ENCODE measurements at places on chromosomes 13 and 19. TPM values are rescaled to one million over a fixed set of nuclear protein-coding genes. Genes with fewer than 3 reads are reported as not detected.

- no peak for DNase-seq
Observed at GRCh38 chr13:113751491-113751890, 7.5 kb upstream of the TMEM255B start.

The NLRP8 gene
- not detected for polyA plus RNA-seq

GRCh38 chr19:35318679-35319448 lies 10.1 kb upstream of the CD22 start:
- DNase-seq = no peak

GRCh38 chr13:82070416-82070815 lies 1729.5 kb upstream of the SPRY2 start:
- no peak for DNase-seq

The FSTL3 gene
- polyA plus RNA-seq = 24.4 TPM

The PSG3 gene
- 0.13 TPM for polyA plus RNA-seq

The PRODH2 gene
- 52.5 TPM for polyA plus RNA-seq

DNA sequence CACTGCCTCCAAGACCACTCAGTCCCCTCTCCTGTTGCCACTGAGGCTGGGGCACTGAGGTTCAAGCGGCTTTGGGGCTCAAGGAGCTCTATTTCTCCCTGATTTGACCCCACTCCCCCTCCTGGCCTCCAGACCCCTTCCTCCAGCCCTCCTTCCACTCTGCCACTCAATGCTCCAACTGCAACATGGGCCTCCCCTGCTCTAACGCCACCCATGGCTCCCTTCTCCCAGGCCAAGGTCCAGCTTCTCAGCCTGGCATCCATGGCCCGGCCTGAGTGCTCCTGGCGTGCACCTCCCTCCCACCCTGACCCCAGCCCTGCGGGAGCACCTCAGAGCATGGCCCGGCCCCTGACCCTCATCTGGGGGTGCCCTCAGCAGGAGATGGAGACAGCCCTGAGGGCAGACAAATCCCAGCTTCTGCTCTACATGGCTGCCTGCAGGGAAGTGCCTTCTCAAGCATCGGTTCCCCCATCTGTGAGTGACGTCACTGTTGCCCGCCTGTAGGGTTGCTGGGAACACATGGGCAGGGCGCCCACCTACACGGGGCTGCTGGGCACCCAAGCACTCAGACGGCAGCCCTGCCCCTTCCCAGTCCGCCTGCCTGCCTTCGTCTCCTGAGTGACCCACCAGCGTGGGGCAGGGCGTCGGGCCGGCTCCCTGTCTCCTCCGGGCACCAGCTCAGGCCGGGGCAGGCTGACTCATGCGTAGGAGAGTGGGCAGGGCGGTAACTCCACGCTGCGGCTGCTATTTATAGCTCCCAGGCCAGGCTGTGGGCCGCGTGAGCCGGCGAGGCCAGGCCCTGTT lies 1.6 kb upstream of the DIRAS1 start:
- DNase-seq = no peak

The SLC6A16 gene
- polyA plus RNA-seq = 2.3 TPM

GRCh38 chr13:46536341-46536740 lies 16.6 kb upstream of the LRCH1 start:
- no peak for DNase-seq

The LRRC63 gene
- polyA plus RNA-seq = 0.28 TPM

- DNase-seq = no peak
Observed at GRCh38 chr19:18879579-18880373, 16.2 kb downstream of the CERS1 start.

- DNase-seq = no peak
Observed at GRCh38 chr13:33776239-33776881, 41.6 kb upstream of the RFC3 start.

DNA sequence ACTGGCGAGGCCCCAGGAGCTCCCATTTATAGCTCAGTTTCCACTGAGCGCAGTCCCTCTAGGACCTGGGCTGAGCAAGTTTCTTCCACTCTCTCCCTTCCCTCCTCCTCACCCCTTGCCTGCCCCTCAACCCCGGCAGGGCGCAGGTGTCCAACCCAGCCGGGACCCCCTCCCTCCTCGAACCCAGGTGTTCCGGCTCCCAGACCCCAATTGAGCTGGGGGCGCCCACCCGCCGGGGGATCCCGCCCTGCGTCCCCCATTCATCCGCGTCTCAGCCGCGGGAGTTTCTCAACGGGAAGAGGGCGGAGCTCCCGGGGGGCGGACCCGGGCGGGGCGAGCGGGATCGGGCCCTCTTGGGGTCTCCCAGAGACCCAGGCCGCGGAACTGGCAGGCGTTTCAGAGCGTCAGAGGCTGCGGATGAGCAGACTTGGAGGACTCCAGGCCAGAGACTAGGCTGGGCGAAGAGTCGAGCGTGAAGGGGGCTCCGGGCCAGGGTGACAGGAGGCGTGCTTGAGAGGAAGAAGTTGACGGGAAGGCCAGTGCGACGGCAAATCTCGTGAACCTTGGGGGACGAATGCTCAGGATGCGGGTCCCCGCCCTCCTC lies at the start of gene KIRREL2:
Gene KIRREL2, plus strand, starts transcription at position 366 of the 604 bp plus-strand sequence. Its CDS starts 209 bp downstream, at position 575.
- DNase-seq = no peak

DNA sequence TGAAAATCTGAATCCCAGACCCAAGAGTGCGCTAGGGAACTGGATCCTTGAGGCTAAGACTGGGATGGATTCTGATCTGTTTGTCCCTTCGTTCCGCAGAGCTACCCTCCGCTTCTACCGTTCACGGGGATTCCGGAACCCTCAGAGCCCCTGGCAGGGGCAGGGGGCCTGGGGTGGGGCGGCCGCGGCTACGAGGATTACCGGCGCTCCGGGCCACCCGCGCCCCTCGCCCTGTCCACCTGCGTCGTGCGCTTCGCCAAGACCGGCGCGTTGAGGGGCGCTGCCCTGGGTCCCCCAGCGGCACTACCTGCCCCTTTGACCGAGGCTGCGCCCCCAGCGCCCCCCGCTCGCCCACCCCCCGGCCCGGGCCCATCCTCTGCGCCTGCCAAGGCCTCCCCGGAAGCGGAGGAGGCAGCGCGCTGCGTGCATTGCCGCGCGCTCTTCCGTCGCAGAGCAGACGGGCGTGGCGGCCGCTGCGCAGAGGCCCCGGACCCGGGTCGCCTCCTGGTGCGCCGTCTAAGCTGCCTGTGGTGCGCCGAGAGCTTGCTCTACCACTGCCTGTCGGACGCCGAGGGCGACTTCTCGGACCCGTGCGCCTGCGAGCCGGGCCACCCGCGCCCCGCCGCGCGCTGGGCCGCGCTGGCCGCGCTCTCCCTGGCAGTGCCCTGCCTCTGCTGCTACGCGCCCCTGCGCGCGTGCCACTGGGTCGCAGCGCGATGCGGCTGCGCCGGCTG lies 7.1 kb downstream of the SPRED3 start:
- no peak for DNase-seq

GRCh38 chr19:19531951-19532805 lies 3.5 kb downstream of the YJEFN3 start:
- no peak for DNase-seq

GRCh38 chr13:113768018-113768905 lies 9.2 kb downstream of the TMEM255B start:
- DNase-seq = no peak

DNA sequence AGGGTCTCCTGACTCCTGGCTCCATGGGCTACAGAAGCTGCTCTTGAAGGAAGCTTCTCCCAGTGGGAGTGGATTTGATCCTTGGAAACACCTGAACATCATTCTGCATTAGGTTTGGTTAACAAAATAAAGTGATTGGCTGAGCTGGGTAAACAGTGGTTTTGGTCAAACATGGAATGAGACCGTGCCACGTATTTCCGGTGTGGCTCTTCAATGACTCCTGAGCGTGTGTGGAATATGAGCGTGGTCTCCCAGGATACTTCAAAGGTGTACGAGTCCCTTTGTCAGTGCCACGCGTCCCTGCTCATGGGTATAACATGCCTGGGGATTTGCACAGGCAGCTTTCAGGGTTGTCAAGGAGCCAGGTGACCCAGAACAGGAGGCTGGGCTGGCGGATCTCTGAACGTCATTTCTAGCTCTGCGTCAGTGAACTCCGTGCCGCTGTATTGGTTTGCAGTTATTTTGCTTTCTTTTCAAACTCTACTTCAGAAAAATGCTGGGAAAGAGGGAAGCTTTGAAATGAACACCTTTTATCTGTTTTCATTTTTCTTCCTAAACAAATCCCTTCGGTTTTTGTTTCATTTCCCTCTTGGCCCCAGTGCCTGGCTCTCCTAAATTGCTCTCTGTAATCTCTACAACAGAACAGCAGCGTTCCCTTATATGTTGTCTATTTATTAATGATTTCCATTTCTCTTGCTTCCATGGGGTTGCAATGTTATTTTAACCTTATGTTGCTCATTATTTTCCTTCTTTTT lies 26.3 kb upstream of the GJB6 start:
- DNase-seq = peak; percentile 87

The DOCK9 gene
- polyA plus RNA-seq = 56.7 TPM

DNA sequence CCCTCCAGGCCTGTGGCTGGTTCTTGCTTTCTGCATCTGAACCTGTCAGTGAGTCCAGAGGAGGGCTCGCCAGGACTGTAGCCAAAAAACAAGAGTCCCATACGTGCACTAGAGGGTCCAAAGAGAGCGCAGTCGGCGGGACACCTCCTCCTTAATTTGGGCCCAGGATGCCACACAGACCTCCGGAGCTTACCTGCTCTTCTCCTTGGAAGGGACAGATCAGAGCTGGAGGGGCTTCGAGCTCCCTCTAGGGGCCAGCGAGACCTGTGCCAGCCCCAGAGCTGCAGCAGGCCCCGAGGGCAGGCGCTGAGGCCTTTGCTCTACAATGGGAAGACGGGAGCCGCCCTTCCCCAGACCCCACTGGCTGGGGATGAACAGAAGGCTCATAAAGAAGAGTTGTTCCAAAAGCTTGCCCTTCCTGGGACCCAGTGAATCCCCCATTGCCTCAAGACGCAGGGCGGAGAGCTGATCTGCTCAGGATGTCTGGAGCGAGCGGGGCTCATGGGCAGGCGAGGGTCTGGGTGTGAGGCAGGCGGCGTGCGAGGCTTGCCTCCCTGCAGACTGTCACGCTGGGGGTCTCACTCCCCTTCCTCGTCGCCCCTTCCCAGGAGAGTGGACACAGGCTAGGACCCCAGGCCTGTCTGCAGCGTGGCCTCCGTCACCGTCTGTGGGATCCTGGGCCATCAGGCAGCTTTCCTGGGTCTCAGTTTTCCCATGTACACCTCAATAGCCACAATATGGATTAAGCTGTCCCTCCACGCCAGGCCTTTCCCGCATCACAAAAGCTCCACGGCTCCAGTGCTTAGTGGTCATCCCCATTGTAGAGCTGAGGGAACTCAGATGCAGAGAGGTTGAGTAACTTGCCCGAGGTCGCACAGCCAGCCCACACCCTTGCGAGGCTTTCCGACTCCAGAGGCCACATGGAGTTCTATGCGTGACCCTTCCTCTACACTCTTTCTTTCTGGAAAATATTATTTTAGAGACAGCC lies 46.9 kb upstream of the VSTM2B start:
- no peak for DNase-seq

GRCh38 chr13:73943965-73944233 lies 190.3 kb downstream of the KLF12 start:
- no peak for DNase-seq

- DNase-seq = no peak
Observed at GRCh38 chr13:58804832-58805231, 1173.3 kb downstream of the PCDH17 start.

The FBN3 gene
- 32.8 TPM for polyA plus RNA-seq

The ZSCAN4 gene
- 0.24 TPM for polyA plus RNA-seq

DNA sequence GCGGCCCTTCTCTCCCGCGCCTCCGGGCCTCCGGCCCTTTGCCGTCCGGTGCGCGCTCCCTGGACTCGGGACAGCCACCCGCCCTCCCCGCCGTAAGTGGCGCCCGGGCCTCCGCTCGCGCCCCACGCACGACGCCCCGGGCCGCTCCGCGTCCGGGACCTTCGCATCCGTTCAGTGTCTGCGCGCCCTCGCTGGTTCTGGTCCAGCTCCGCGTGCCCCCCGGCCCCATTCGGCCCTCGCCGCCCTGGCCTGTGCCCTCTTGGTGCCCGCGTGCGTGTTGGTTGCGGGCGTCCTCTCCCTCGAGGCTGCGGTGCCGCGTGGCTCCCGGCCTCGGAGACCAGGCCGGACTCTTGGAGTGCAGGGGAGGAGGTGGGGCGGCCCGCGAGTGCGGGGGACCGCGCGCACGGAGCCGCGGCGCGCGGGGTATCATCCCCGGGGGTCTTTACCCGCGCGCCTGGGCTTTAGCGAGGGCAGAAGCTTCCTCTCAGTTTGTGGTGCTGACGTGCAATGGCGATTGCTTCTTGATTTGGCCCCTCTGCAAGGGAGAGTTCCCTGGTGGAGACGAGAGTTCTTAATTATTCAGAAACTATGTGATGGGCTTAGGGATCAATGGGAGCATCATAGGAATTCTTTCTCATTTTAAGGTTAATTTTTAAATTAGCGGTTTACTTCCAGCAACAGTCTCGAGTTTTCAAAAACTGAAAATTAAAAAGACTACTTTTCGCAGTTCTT lies 757 bp downstream of the WASF3 start:
- DNase-seq = no peak

The ZNF677 gene
- 37.9 TPM for polyA plus RNA-seq

The PPP1R13L gene
- polyA plus RNA-seq = 12.3 TPM

- DNase-seq = no peak
Observed at GRCh38 chr19:42092350-42092749, 16.4 kb downstream of the ZNF574 start.

The C19orf33 gene
- 10.9 TPM for polyA plus RNA-seq

DNA sequence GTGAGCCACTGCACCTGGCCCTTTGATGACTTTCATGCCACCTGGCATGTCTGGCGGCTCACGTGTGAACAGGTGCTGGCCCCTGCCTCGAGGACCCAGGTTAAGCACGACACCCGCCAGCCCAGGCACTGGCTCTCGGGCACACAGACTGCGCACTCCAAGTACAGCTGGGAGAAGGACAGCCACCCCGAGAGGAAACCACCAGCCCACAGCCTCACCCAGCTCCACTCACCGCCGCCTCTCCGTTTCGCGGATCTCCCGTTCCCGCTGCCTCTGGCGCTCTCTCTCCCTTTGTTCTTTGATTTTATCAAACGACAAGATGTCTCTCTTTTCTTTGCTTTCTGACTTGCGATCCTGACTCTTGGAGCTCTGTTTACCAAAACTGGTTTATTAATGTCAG lies 27.4 kb upstream of the TINCR start:
- DNase-seq = no peak

DNA sequence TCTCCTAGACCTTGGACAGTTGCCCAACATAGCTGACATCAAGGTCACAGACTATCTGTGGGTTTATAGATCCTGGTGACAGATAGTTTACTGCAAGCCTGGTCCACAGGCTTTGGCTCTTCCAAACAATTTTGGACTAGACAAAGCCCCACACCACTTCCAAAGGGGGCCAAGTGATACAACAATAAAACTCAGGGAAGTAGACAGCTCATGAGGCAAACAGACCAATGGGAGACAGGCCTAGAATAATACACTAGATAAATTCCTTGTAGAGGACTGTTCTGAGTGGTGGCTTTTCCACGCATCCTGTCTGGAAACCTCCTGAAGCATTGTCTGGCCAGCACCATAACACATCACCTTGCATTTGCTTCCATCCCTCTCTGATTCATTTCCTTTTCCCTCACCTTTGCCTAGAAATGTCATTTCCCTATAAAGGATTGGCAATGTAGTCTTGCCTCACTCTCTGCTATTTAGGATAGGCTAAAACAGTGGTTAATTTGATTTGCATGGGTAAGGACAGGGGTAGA lies 284.2 kb downstream of the POU4F1 start:
- no peak for DNase-seq

- DNase-seq = peak; percentile 76
Observed at GRCh38 chr19:5934774-5935472, 20.9 kb downstream of the CAPS start.

- no peak for DNase-seq
Observed at GRCh38 chr19:55248704-55249103, 10.1 kb downstream of the PPP6R1 start.
